ENCODE measurements at places on chromosomes 11 and 22. TPM values are rescaled to one million over a fixed set of nuclear protein-coding genes. Genes with fewer than 3 reads are reported as not detected.

The BATF2 gene
- total RNA-seq: not detected

The RASSF10 gene
- not detected for total RNA-seq

The CCDC81 gene
- total RNA-seq: 0.79 TPM

The CLMP gene
- total RNA-seq: 0.05 TPM

The PRSS23 gene
- total RNA-seq: 1.5 TPM

The AHNAK gene
- 47.3 TPM for total RNA-seq

The SMARCB1 gene
- 78.2 TPM for total RNA-seq

The POU2AF2 gene
- not detected for total RNA-seq

The ESAM gene
- total RNA-seq: 0.53 TPM

The RAC2 gene
- total RNA-seq: 692 TPM

The LIF gene
- total RNA-seq: 77.3 TPM

The JAM3 gene
- total RNA-seq: 17.5 TPM

The TEF gene
- total RNA-seq: 2.2 TPM

The GUCY1A2 gene
- total RNA-seq: not detected

The OVCH2 gene
- total RNA-seq: not detected

The ANO5 gene
- total RNA-seq: 0.05 TPM

The B3GAT1 gene
- 0.11 TPM for total RNA-seq

The TRIM6 gene
- 0.75 TPM for total RNA-seq

The OR5P2 gene
- not detected for total RNA-seq

The NCR3LG1 gene
- total RNA-seq: 0.86 TPM

The MRGPRX3 gene
- not detected for total RNA-seq

The DEFB131B gene
- total RNA-seq: not detected

The CCDC88B gene
- 58.4 TPM for total RNA-seq

The HBG2 gene
- not detected for total RNA-seq

The CHEK2 gene
- 37.5 TPM for total RNA-seq

The GRM5 gene
- not detected for total RNA-seq

The GGT5 gene
- total RNA-seq: not detected

The OR5B21 gene
- total RNA-seq: 0.33 TPM

The NRIP3 gene
- total RNA-seq: 2.1 TPM

The SLC15A3 gene
- 7.0 TPM for total RNA-seq
